Type B pancreatic cell (in vitro differentiated cells): ENCODE measurements at places on chromosomes 7 and 10. TPM values are rescaled to one million over a fixed set of nuclear protein-coding genes. Genes with fewer than 3 reads are reported as not detected.
A peak's percentile ranks its signal among the peaks of the same experiment; 100 is the strongest.

DNA sequence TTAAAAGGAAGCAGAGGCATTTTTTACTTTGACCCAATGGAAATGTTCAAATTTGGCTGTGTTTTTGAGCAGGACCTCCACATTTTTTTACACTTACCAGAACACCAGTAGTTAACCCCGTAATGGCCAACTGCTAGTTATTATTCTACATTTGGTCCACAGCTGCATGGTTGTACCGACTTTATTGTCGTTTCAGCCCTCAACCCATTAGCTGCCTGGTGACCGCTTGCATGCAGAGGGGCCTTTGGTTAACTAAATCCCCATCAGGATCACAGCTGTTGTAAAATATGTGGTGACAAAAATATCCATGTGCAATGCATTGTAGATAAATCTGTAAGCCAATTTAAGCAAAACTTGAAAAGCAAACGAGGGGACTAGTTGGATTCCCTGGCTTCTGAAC, 342.2 kb upstream of the MEOX2 start:
- DNase-seq, result no peak

DNA sequence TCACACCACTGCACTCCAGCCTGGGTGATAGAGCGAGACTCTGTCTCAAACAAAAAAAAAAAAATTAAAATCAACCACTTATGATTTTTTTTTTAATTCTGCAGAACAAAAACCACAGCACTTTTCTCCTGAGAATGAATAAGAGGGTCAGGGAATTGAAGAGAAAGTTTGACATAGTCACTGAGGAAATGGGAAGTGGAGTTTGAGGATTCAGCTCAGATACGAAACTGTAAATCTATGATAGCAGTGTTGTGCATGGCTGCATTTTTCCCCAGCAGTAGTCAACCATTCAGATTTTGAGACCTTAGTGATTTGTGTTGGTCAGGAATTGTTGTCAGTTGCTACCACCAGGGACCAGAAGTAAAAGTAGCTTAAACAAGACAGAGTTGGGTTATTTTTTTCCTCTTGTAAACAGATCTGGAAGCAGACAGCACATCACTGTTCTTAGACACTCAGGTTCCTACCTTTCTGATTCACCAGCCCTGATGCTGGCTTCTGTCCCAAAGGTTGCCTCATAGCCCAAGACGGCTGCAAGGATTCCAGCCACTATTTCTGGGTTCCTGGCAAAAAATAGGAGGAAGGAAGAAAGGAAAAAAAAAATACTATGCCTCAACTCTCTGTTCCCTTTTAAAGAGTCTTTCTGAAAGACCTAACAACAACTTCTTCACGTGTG, 20.1 kb downstream of the PILRA start:
- no peak for DNase-seq

GRCh38 chr10:29482591-29483431, 152.0 kb downstream of the SVIL start:
- DNase-seq, result no peak

- DNase-seq, result no peak
Measured at GRCh38 chr7:80095545-80095944, 39.1 kb upstream of the GNAI1 start.

GRCh38 chr10:118804262-118804773, 49.5 kb upstream of the CACUL1 start:
- DNase-seq, result no peak

The ZNF394 gene
- total RNA-seq, result 24.3 and 31.8 TPM in 2 replicates

GRCh38 chr10:29021591-29021990, 267.3 kb upstream of the LYZL1 start:
- DNase-seq, result no peak

GRCh38 chr10:126058104-126058503, 161.7 kb downstream of the FANK1 start:
- peak; percentile 37 for DNase-seq

DNA sequence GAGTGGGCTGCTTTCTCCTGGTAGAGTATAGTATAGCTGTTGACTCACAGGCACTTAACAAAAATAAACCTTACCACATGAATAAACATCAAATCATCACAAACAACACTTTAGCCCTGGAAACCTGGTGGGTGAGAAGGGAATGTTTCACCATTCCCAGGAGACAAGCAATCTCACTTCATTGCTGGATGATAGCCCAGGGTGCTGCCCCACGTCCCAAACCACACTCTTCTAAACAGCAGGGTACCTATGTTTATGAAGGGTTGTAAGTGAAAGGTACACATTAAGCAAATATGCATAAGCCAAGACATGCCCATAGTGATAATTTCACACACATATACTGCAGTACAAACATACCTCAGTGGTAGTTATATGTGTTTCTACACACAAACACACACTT, 276.2 kb downstream of the FGFR2 start:
- DNase-seq, result no peak

GRCh38 chr7:56086761-56087160, 6.0 kb downstream of the PHKG1 start:
- no peak for DNase-seq

- no peak for DNase-seq
Measured at GRCh38 chr10:117653170-117653515, 110.6 kb downstream of the EMX2 start.

The PRKRIP1 gene
- total RNA-seq, result 28.2 and 34.0 TPM in 2 replicates

DNA sequence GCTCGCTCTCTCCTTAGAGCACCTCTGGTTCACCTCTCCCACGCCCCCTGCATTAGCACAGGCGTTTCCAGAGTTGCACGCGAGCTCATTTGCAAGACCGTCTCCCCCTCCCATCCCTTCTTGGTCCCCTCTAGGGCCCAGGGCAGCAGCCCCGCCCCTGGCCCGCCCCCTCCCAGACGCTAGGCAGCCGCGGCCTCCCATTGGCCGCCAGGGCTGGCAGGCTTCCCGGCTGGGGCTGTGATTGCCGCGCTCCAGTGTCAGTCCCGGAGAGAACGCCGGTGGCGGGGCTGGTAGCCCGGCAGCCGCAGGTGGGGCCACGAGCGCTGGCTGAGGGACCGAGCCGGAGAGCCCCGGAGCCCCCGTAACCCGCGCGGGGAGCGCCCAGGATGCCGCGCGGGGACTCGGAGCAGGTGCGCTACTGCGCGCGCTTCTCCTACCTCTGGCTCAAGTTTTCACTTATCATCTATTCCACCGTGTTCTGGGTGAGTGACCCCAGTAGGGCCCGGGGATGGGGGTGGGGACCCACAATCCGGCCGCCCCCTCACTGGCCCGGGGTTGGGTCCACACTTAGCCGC, at the start of gene TSPAN15:
Gene TSPAN15, plus strand, starts transcription at position 257 of the 575 bp plus-strand sequence. Its CDS starts 130 bp downstream, at position 387.
- peak; percentile 87 for DNase-seq

The SRI gene
- 72.1 and 120 TPM in 2 replicates for total RNA-seq

DNA sequence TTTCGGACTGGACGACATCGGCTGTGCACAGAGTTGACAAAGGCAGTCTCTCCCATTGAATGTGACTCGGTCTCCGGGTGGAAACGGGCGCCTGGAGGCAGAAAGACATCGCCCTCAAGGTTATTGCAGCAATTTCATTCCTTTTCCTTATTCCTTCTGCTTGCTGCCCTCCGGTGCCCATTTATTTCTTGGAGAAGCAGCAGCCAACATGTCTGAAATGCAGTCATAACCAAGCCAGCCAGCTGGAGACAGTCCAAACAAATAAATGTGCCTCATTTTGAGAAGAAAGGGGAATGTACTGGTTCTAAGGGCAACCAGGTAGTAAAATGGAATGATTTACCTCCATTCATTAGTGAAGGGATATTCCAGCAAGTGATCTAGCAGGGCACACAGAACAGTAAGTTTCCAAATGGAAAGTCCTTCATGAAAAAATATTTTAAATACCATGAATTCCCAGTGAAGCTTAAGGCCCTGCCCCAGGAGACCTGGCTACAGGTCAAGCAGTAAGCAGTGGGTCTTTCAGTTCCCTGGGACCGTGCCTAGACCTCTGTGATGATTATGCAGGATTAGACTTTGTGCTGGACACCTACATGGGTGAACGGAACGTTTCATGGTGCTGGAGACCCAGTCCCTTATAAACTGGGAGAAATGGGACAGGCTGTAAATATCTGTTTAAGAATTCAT, 86.6 kb downstream of the ABLIM1 start:
- no peak for DNase-seq

GRCh38 chr10:95333997-95334804, 43.4 kb upstream of the PDLIM1 start:
- no peak for DNase-seq
